ENCODE measurements at places on chromosomes 2 and 18.

- DNase-seq: no peak
These were observed 97.6 kb upstream of the SEC11C start for GRCh38 chr18:59041819-59042815.

- DNase-seq: no peak
These were observed 117.0 kb downstream of the RBMS1 start for GRCh38 chr2:160376576-160376975.

DNA sequence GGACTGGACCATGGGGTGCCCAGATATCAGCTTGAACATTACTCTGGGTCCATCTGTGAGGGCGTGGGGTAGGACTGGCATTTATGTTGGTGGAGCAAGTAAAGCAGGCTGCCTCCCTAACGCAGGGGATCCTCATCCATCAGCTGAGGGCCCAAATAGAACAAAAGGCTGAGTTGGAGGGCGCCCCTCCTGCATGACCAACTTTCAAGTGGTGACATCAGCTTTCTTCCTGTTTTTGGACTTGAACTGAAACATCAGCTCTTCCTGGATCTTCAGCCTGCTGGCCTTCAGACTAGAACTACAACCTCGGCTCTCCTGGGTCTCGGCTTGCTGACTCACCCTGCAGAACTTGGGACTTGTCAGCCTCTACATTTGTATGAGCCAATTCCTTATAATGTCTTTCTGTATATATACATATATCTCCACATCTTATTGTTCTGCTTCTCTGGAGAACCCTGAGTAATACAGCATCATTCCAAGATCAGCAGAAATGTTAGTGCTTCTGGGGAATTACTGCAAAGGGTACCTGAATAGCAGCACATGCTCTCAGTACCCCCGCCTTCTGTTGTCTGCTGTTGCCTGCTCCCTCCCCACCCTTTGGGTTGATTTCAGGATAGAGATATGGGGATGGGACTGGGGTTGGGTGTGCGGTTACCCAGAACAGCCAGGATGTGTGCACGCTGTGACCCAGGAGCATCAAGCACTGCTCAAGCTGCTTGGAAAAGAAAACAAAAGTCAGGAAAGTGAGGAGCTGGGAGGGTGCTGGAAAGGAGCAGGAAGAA lies 20.0 kb downstream of the TMEM127 start:
- DNase-seq: peak; percentile 17

DNA sequence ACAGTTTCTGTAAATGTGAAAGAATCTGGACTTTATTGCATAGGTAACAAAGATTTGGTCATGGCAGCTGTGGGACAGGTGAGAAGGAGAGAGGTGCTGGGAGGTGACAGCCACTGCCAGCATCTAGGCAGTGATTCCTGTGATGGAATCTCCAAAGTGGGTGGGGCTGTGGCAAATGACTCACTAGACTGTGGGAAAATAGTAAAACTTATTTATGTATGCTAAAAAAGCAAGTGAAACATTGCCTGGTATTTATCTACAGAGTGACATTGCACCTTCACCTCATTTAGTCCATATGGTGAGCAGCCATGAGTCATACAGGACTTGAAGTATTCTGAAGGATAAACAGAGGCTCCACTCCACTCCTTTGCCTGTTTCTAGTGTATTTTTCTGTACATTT lies 145.3 kb upstream of the MEX3C start:
- DNase-seq: no peak

- DNase-seq: no peak
These were observed 63.7 kb upstream of the BCL2L11 start for GRCh38 chr2:111057045-111057444.

- peak; percentile 17 for DNase-seq
These were observed 119.3 kb upstream of the RBBP8 start for GRCh38 chr18:22813648-22814328.

Data from hematopoietic multipotent progenitor cell treated with erythropoietin and hydrocortisone succinate and interleukin-3 and kit ligand, for 8 days (in vitro differentiated cells).